Stimulated activated CD8-positive, alpha-beta memory T cell treated with anti-CD3 and anti-CD28 coated beads, Interleukin-7, amount 100 ng/mL, for 1 hour (primary cell): ENCODE measurements at places on chromosomes 16 and 17.

- DNase-seq = no peak
Observed at GRCh38 chr17:77502626-77503292, 362.0 kb downstream of the SEC14L1 start.

GRCh38 chr16:1134776-1135458 lies 18.0 kb upstream of the CACNA1H start:
- no peak for DNase-seq

DNA sequence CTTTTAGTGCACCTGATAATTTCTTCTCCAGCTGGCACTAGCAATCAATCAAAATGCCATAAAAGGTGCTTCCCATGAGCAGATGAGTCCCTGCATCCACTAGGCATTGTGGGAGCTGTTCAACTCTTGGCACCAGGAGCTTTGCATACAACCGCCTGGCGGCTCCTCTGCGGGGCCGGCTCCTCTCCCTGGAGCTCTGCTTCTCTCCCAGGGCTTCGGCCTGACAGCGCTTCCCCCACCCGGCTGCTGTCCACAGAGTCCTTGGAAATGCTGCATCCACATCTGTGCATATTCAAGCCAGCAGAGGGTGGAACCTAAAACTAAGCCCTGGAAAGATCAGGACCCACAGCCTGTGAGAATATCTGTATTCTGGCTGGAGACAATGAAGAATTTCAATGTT lies 62.9 kb downstream of the LMF1 start:
- DNase-seq = no peak

DNA sequence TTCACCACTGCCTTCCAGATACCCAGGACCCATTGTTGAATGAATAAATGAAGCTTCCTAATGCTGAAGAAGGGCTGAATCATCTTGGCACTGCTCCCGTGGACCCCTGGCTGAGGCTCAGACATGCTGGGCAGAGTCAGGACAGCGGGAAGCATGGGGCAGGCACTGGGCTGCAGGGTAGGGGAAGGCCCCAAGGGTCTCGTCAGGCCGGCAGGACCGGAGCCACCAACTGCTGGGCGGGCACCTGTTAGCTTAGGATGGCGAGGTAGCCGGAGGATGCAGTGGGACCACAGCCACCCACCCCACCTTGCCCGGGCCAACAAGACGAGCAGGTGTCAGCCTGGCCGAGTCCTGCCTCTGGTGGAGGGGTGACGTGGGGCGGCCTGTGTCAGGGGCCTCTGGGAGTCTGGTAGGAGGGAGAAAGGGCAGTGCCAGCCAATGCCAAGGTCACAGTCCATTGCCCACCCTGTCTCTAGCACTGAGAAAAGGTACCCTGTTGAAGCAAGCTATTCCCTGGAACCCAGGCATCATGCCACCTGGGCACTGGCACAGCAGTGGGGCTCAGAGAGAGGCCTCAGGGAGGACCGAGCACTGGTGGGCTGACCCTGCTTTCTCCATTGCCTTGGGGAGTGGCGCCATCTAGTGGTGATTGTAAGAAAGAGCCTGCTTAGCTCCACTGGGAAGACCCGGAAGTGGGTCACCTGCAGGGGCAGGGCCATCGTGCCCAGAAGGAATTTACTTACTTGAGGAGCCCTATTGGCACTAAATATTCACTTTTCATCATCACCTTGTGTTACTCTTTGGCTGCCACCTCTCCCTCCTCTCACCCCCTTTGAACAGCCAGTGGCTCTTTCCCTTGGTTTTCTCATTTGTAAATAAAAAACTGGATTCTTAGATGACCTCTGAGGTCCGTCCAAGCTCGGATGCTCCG lies 3.0 kb upstream of the DLX3 start:
- peak; percentile 59 for DNase-seq

DNA sequence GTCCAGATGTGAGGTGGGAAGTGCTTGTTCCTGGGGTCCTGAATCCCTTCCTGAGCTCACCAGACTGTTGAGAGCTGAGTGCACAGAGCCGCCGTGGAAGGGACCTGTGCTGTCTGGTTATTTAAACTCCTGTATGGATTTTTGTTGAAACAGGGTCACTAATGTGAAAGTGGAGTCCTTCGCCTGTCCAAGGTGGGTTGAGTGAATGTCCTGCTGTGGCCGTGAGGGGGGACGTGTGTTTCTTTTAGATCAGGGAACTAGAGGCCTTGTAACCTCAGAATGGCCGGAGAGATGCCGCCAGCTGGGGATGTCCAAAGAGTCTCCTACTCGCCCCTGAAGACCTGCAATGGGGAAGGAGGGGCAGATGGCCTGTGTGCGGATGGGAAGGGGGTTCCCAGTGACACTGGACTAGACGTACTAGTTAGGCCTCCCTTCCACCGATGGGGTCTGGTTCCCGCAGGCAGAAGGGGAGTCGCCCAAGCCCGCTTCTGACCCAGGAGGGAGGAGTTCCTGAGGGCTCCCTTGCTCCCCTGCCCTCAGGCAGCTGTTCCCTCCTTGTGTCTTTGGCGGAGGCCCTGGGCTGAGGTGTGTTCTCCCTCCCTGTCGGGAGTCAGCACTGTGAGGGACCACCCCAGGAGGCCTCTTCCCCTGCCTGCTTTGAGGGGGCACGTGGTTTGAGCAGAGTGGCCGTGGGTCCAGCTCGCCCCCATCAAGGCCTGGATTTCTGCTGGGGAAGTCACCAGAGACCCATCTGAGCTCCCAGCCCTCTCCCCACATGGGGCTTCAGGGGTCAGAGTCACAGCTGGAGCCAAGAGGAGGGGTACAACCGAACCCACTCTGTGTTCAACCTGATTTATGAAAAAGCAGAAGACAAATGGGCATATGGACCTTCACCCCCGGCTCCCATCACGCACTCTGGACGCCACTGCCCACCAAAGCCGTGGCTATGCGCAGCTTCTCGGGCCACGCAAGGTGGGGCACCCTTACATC lies 30.9 kb downstream of the OR1D5 start:
- no peak for DNase-seq

DNA sequence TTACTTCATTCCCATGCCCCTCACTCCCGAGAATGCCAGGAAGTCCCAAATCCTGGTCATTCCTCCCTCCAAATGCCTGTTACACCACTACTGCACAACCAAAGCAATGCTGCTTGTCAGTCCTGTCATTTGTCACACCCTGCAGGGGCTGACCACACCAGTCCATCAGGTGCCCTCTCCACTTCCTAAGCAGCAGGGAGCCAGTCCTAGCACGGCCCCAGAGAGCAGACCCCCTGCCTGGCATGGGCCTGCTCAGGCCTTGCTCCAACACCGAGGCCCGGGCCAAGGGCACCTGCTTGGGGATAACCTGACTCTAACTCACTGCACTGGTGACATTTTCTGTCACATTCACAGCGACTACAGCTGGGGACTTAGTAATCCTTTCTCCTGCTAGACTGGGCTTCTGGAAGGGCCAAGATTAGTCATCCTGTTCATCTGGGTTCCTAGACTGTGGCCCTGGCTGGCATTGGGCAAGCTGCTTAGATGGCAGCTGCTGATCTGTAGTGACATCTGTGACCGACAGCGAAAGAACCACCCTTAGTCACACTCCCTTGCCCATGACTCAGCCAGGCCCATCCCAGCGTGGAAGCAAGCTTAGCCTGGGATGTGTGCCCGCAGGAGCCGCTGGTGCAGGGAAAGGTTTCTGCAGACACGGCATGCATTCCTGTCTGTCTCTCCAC lies 5.4 kb downstream of the ALYREF start:
- DNase-seq = no peak

DNA sequence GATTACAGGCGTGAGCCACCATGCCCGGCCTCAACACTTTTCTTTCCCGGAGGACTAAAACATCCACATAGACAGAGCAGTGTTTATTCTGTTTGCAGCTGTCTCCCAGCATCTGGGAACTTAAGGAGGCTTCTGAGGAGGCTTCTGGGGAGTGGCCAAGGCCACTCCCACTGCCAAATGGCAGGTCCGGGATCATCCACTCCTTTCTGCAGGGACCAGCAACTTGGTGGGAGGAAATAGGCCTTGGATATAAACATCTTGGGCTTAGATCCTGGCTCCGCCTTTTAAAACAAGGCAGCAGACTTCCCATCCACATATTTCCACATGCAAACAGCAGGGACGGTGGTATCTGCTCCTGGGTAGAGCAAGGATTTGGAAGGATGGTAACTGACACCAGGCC lies 14.1 kb upstream of the SPATA32 start:
- no peak for DNase-seq
